ENCODE measurements at places on chromosomes 6 and 20.

GRCh38 chr6:134626086-134626485 is 308.2 kb upstream of the SGK1 start:
- DNase-seq, result no peak

DNA sequence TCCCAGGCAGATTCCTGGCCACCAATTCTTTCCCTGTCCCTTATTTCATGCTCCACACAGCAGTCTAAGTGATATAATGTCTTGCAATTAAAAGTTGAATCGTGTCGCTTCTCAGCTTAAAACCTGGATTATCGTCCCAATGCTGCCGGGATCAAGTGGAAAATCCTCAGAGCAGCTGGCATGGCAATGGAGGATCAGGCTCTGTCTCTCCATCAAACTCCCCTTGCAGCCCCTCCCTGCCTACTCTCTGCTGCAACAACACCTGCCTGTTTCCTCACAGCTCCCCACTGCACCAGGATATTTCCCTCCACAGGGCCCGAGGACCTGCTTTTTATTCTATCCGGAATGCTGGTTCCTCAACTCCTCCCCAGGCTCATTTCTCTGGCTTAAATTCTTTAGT is 277.1 kb downstream of the SYNE1 start:
- DNase-seq, result no peak

GRCh38 chr6:131728296-131728939 is 17.6 kb upstream of the CTAGE9 start:
- no peak for DNase-seq

GRCh38 chr6:70150521-70150920 is 152.4 kb downstream of the COL9A1 start:
- DNase-seq, result no peak
